ENCODE measurements at places on chromosomes 1 and 21. TPM values are rescaled to one million over a fixed set of nuclear protein-coding genes. Genes with fewer than 3 reads are reported as not detected.

FCGR3A gene
- 34.5 TPM for total RNA-seq

CA14 gene
- total RNA-seq = not detected

RAB42 gene
- not detected for total RNA-seq

P3H1 gene
- 52.3 TPM for total RNA-seq

CNR2 gene
- 2.1 TPM for total RNA-seq

LMX1A gene
- total RNA-seq = not detected

ADGRL4 gene
- not detected for total RNA-seq

- H3K27me3 ChIP-seq = peaks cover 24% of the 10 kb centered on the region
- H3K36me3 ChIP-seq = peaks cover 5% of the 10 kb centered on the region
- no peak for DNase-seq
- peaks cover 10% of the 10 kb centered on the region for H3K4me1 ChIP-seq
These were observed 5.7 kb upstream of the KRTAP12-1 start for GRCh38 chr21:44687671-44688070.

DNA sequence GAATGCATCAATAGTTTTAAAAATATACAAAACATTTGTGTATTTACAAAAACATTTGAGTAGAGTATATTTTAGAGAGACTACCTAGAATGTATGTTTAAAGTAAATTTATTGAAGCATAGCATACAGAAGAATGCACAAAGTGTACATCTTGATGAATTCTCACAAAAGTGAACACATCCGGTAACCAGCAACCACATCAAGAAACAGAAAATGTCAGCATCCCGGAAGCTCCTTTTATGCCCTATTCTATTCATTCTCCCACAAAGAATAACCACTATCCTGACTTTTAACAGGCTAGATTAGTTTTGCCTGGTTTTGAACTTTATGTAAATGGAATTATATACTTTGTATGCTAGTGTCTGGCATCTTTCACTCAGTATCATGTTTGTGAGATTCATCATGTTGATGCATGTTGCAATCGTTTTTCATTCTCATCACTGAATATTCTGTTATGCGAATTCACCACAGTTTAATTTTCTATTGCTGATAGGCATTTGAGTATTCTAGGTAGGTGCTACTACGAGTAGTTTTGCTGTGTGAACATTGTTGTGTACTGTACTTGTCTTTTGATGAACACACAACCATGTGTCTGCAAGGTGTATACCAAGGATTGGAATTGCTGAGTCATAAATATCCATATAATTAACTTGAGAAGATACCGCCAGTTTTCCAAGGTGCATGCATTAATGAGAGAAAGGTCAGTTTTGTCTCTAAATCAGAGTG is 75.4 kb downstream of the CACHD1 start:
- no peak overlapping the region for H3K27ac ChIP-seq
- H3K4me3 ChIP-seq = no peak overlapping the region
- no peaks in the 10 kb centered on the region for H3K4me1 ChIP-seq
- no peak for DNase-seq
- H3K27me3 ChIP-seq = peaks cover 8% of the 10 kb centered on the region

DNA sequence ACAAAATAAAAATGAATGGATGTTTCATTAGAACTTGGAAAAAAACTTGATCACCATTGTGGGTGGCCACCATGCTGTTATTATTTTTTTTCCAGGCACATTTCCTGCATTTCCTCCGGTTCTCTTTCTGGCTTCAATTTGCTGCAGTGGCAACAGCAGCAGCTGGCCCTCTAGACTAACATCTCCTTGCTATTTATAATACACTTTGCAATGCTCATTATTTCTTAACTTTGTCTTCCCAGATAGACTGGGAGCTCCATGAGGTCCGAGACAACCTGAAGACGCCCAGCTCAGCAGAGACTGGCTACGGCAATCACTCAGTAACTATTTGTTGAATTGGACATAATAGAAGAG is 53.4 kb upstream of the ATP5PO start:
- DNase-seq = no peak
- H3K27me3 ChIP-seq = no peaks in the 10 kb centered on the region
- H3K27ac ChIP-seq = peak overlapping the region; percentile 54
- H3K36me3 ChIP-seq = no peaks in the 10 kb centered on the region
- H3K4me3 ChIP-seq = no peak overlapping the region

- H3K4me3 ChIP-seq = no peak overlapping the region
- H3K27ac ChIP-seq = no peak overlapping the region
- H3K27me3 ChIP-seq = no peaks in the 10 kb centered on the region
- DNase-seq = no peak
- H3K36me3 ChIP-seq = no peaks in the 10 kb centered on the region
These were observed 128.6 kb downstream of the LHX4 start for GRCh38 chr1:180358649-180359048.

GRCh38 chr1:165495858-165496205 is 48.0 kb upstream of the LRRC52 start:
- H3K4me1 ChIP-seq = no peaks in the 10 kb centered on the region
- no peak overlapping the region for H3K4me3 ChIP-seq
- peaks cover 22% of the 10 kb centered on the region for H3K27me3 ChIP-seq
- H3K36me3 ChIP-seq = no peaks in the 10 kb centered on the region
- DNase-seq = no peak

DNA sequence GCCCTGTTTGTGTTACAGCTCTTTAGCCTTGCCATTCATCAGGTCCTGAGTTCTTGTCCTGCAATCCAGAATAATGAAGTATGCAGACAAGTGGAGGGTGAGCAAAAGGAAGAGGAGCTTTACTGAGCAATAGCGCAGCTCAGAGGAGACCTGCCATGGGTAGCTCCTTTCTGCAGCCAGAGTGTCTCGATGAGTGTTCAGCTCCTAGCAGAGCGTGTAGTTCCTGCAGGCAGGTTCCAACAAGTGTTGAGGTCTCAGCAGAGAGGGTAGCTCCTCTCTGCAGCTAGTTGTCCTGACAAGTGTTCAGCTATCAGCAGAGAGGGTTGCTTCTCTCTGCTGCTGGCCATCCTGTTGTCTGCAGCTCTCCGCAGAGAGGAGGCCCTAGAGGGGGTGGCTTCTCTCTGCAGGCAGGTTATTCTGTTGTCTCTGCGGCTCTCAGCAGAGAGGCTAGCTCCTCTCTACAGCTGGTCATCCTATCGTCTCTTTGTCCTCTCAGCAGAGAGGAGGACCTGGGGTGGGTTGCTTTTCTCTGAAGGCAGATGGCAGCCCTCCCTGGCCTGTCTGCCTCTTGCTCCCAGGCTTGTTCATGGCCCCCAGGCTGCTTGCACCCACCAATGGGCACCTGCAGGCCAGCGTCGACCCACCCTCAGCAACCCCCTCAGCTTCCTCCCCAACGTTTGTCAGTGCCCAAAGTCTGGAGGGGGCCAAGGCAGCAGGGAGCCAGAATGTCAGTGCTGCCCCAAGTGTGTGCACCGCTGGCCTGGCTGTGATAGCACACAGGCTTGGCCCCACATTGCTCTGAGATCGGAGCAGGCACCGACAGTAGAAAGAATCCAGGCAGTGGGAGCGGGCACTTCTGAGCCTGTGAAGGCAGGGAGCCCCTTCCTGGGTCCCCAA is 112.5 kb upstream of the RUNX3 start:
- no peak for DNase-seq
- H3K4me1 ChIP-seq = peaks cover 26% of the 10 kb centered on the region
- H3K4me3 ChIP-seq = no peak overlapping the region

- H3K4me3 ChIP-seq = no peak overlapping the region
- no peak for DNase-seq
- no peak overlapping the region for H3K27ac ChIP-seq
- H3K27me3 ChIP-seq = peaks cover 13% of the 10 kb centered on the region
- H3K36me3 ChIP-seq = no peaks in the 10 kb centered on the region
These were observed 25.8 kb downstream of the CLDN14 start for GRCh38 chr21:36454093-36454531.

DNA sequence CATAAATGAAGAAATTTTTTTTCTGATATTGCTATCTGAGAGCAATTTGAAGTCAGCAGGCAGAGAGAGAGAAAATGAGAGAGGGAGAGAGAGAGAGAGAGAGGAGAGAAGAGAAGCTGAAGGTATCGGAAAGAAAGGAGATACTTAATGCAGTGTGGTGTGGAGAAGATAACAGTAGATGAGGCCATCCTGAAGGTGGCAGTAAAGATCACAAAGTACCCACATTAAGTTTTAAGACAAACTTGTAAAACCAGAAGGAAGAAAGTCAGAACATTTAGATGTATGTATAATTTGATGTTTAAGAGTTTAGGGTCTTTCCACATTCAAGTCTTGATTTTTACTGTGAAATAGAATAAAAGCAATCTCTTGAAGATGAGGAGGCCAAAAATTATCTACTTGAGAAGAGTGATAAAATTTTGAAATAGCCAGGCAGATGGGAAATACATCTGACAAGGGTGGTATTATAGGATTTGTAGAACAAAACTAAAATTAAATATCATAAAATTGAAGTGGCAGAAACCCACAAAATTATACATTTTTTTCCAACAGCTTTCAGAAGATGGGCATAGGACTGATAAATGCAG is 1753.4 kb downstream of the MRPL39 start:
- H3K27ac ChIP-seq = no peak overlapping the region
- H3K36me3 ChIP-seq = no peaks in the 10 kb centered on the region
- peaks cover 10% of the 10 kb centered on the region for H3K4me1 ChIP-seq

DNA sequence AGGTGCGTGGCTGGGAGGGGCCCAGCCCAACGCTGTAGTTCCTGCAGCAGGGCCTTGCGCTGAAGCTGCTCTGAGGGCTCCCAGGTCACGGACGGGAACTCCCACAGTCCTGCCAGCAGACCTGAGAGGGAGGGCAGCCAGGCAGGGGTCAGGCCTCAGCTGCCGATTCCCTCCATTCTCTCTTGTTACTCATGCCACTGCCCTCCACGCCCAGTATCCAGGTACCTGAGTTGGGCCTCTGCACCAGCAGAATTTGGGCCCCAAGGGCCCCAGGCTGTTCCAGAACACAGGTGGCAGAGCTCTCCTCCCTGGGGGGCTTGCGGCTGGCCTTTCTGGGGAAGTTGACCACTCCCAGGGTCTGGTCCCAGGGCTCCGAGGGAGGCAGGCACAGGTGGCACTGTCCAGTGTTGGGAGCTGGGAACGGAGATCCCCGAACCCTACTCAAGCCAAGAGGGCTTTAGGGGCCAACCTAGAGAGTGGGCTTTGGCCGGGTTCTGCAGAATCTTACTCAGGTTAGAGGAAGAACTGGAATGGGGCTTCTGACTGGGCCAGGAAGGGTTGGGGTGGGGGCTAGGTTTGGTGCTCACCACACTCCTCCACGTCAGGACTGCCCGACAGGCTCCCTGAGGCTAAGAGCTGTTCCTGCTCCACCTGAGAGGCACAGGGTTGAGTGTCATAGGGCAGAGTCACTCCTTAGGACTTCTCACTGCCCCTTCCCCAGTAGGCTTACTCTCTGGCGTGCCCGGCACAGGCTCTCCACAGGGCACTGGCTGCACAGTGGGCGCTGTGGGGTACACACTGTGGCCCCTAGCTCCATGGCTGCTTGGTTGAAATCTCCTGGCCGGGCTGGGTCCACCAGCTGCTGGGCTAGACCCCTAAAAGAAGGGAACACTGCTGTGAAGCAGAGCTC is 5.0 kb downstream of the HPDL start:
- H3K4me1 ChIP-seq = peaks cover 15% of the 10 kb centered on the region
- no peak overlapping the region for H3K27ac ChIP-seq
- H3K4me3 ChIP-seq = no peak overlapping the region

GRCh38 chr1:162144853-162145252 is 75.4 kb downstream of the NOS1AP start:
- H3K27ac ChIP-seq = no peak overlapping the region
- peaks cover 34% of the 10 kb centered on the region for H3K27me3 ChIP-seq
- no peak for DNase-seq
- H3K4me3 ChIP-seq = no peak overlapping the region

DNA sequence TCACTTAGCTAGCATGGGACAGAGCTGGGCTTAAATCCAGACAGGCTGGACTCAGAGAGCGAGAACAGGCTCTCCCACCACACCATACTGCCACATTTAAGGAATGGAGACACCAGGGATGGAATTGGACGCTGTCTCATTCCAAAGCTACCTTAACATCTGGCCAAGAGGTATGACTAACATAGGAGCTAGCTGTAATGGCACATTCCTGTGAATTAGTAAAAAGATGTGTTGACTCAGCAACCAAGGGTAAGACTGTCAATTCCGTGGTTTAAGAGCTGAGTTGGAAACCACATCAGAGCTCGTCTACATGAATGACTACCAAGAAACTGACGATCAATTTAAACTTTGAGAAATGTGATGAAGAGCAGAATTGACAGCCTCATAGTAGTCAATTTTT is 8.3 kb upstream of the TNFRSF9 start:
- H3K36me3 ChIP-seq = no peaks in the 10 kb centered on the region
- peak; percentile 70 for DNase-seq
- peak overlapping the region; percentile 93 for H3K27ac ChIP-seq
- H3K4me3 ChIP-seq = peak overlapping the region; percentile 75

DNA sequence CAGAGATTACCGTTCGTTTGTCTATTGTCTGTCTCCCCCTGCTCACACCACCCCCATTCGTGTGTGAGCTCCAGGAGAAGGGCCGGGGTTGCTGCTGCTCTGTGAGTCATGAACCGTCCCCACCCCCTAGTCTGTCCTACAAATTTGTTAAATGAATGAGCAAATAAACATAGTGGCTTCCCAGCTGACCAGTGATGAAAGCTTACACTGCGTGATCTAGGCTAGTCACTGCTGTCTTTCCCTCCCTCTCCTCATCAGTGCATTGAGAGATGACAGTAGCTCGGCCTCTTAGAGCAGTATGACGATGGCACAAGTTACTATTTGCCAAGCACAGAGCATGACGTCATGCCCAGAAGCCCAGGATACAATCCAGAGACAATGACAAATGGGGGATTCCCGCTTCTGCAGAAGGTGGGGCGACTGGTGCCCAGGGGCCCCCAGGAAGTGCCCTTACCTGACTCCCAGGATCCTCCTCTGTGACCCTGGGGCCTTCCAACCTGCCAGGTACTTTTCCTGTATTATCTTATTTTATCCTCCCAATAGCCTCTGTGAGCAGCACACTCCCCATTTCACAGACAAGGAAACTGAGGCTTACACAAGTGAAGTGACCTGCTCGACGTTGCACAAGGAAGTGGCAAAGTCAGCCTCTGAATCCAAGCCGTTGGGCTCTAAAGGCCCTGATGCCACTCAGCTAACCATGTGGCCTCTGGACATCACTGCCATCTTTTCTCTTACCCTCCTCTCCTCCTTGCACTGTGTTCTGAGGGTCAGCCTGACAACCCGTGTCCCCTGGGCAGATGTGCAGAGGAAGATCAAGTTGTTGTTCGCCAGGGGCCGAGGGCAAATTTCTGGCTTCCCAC is 8.6 kb upstream of the EPHA2 start:
- no peaks in the 10 kb centered on the region for H3K36me3 ChIP-seq
- no peak overlapping the region for H3K27ac ChIP-seq
- no peak for DNase-seq
- H3K4me1 ChIP-seq = peaks cover 19% of the 10 kb centered on the region
- no peak overlapping the region for H3K4me3 ChIP-seq
- H3K27me3 ChIP-seq = peaks cover 30% of the 10 kb centered on the region

GRCh38 chr1:175783126-175783722 is 39.8 kb upstream of the TNR start:
- H3K4me3 ChIP-seq = no peak overlapping the region
- no peaks in the 10 kb centered on the region for H3K36me3 ChIP-seq
- DNase-seq = no peak
- peaks cover 9% of the 10 kb centered on the region for H3K27me3 ChIP-seq
- H3K27ac ChIP-seq = no peak overlapping the region
